GM12878 (cell line): ENCODE measurements at places on chromosomes 6 and 20.

DNA sequence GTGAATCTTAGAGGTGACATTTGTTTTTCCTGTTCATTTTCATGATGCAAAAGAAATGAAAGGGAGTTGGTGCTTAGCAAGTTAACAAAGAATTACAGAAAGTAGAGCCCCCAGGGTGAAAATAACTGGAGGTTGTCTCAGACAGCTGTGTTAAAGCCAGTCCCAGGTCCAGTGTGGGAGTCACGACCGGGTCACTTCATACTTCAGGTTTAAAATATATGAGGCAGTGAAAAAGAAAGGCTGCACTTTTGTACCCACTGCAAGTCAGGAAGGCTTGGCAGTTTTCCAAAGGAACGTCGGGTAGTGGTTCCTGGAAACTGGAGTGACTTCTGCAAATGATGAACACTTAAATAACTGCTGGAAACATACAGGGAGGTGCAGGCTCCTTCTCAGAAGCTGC lies 91.5 kb upstream of the THBS2 start:
- no peak for DNase-seq

DNA sequence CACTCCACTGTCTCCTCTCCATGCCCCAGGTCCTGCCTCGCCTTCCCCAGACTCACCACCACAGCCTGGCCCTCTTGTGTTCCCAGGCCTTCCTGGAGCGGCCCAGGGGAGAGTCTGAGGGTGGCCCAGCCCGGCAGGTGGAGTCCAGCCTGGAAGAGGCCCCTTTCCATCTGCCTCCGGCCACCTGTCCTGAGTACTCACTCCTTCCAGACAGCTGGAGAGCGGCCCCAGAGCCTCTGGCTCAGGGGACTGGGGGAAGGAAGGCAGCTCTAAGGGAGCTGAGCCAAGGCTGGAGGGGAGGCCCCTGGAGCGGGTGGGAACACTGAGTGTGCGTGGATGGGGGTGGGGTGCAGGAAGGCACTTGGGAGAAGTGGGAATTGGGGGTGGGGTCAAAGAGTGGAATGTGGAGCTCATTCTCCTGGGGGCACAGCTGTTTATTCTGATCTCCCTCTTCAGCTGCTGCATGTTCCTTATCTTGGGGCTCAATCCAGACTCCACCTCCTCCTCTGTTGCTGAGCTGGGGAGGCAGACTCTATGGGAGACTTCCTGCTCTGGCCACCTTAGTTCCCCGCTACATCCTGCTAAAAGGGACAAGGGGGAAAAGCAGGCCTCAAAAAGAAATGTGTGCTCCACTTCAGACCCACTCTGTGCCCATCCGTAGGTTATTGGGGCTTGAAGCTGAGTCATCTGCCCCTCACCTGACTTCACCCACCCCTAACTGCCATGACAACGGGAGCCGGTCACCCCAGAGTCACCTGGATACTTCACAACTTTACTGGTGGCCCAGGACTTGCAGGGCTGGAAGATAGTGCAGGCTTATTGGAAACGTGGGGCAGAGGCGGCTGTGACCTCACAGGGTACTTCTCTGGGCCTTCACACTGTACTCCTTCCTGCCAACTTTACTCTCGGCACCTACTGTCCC lies 19.5 kb upstream of the TAF8 start:
- DNase-seq, result no peak

DNA sequence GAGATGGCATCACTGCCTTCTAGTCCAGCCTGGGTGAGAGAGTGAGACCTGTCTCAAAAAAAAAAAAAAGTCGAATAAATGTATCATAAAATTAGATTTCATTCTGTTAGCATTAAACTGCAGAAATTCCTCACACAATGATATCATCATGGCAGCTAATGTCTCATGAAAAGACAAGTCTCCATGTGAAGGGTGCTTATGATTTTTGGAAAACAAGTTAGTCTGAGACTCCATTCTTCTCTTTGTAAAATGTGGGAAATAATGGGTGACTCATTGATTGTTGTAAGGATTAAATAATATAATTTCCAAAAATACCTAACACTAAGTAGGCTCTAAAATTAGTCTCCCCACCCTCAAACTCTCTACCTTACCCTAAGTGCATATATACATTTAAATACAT lies 49.6 kb upstream of the CDYL start:
- DNase-seq, result no peak

- no peak for DNase-seq
These were observed 668.2 kb upstream of the GJE1 start for GRCh38 chr6:141464490-141464889.

- DNase-seq, result no peak
These were observed 2.4 kb downstream of the COL20A1 start for GRCh38 chr20:63295422-63295821.

- DNase-seq, result no peak
These were observed 750.3 kb downstream of the CBLN4 start for GRCh38 chr20:55255016-55255415.

DNA sequence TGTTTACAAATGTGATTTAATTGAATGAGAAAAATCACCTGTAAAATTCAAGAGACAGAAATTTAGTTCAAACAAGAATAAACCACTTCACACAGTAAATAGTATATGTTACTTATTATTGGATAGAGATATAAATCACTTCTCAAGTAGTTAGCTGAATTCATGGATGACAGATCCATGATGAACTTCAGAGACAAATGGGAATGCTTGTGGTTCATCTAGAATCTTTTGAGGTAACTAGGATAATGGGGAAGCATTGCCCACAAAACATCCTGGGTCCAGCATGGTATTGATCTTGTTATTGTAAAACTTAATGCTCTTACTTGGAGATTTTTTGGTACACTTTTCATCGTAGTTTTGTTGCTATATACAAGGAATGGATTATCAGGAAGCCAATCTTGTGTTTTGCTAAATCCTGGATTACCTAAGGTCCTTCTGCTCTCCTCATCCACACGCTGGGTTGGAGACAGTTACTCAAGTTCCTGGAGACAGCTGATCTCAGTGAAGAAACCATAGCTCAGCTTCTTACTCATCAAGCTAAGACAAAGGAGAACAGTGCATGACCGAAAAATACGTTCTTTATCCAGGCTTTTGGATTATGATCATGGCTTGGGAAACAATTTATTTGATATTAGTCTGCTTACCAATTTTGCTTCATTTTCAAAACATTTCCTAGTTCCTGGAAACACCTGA lies 142.5 kb upstream of the PREP start:
- no peak for DNase-seq

DNA sequence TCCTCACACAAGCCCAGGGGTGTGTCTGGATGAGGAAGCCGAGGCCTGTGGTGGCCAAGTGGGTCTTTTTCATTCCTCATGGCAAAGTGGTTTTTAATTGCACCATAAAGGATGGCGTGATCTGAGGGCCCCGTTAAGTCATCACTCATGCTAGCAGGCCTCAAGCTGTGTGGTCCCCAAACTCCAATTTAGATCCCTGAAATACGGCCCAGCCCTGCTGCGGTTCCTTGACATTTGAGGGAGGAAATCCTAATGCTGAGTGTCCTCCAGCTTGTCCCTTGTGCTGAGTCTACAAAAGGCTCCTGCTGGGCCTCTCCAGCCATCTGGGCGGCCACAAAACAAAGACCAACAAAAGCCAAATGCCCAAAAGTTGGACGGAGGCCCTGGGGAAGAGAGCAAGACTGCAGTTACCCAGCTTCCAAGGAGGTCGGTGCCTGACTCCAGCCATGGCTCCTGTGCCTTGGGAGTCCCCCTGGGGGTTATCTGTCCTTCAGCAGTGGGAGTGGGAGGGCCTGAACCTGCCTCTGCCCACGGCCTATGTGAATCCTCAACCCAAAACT lies 162.3 kb upstream of the PDE10A start:
- no peak for DNase-seq

- no peak for DNase-seq
These were observed 38.0 kb downstream of the FOXP4 start for GRCh38 chr6:41584205-41584604.

- no peak for DNase-seq
These were observed 19.2 kb downstream of the AGPAT4 start for GRCh38 chr6:161254464-161255253.

GRCh38 chr20:34220561-34220960 lies 20.7 kb upstream of the ASIP start:
- DNase-seq, result no peak

- no peak for DNase-seq
These were observed 188.8 kb downstream of the HIVEP2 start for GRCh38 chr6:142756215-142756630.
